ENCODE measurements at places on chromosomes 7 and 10.

DNA sequence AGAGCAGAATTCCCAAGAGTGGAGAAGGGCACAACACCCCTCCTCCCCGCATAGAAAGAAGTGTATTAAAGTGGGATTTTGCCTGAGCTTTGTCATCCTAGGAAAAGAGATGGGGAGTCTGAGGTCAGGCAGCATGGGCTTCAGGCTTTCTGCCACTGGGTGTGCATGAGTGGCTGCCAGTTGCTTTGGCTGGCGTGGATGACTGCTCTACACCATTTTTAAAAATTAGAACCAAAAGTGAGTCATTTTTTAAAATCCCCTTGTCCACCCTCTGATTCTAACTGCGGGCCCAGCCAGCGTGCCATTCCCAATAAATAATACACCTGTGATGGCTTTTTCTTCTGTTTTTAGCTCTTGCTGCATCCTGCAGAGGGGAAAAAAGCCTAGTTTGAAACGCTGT is 13.4 kb downstream of the SLC29A3 start:
- no peak overlapping the region for H3K4me3 ChIP-seq
- no peaks in the 10 kb centered on the region for H3K4me1 ChIP-seq
- DNase-seq, result no peak

DNA sequence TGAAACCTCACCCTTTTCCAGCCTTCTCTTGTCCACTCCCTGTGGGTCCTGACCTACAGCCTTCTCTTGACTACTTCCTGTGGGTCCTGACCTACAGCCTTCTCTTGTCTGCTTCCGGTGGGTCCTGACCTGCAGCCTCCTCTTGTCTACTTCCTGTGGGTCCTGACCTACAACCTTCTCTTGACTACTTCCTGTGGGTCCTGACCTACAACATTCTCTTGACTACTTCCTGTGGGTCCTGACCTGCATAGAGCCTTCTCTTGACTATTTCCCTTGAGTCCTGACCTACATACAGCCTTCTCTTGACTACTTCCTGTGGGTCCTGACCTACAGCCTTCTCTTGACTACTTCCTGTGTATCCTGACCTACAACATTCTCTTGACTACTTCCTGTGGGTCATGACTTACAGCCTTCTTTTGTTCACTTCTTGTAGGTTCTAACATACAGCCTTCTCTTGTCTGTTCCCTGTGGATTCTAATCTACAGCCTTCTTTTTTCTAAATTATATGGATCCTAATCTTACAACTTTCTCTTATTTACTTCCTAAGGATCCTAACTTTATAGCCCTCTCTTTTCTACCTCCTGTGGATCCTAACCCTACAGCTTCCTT is 36.5 kb downstream of the C10orf71 start:
- no peaks in the 10 kb centered on the region for H3K4me1 ChIP-seq
- no peak overlapping the region for H3K4me3 ChIP-seq
- H3K27me3 ChIP-seq, result no peaks in the 10 kb centered on the region
- no peaks in the 10 kb centered on the region for H3K36me3 ChIP-seq
- DNase-seq, result no peak

DNA sequence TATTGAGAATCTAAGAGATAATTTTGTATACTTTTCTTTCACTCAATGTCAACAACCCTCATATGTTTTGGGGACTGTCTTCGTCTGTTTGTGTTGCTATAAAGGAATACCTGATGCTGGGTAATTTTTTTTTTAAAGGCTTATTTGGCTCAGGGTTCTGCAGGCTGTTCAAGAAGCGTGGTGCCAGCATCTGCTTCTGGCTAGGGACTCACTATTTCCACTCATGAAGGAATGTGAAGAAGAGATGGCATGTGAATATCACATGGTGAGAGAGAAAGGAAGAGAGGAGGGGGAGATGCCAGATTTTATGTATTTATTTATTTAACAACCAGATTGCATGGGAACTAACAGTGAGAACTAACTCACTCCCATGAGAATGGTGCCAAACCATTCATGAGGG is 827.4 kb upstream of the PHF14 start:
- no peak overlapping the region for H3K27ac ChIP-seq
- H3K4me1 ChIP-seq, result no peaks in the 10 kb centered on the region
- H3K4me3 ChIP-seq, result no peak overlapping the region
- no peaks in the 10 kb centered on the region for H3K27me3 ChIP-seq
- DNase-seq, result no peak

- H3K27ac ChIP-seq, result no peak overlapping the region
- H3K27me3 ChIP-seq, result no peaks in the 10 kb centered on the region
- H3K36me3 ChIP-seq, result no peaks in the 10 kb centered on the region
- H3K4me1 ChIP-seq, result peaks cover 9% of the 10 kb centered on the region
- DNase-seq, result no peak
Observed at GRCh38 chr7:82049442-82049841, 279.6 kb upstream of the HGF start.

GRCh38 chr7:151209588-151209987 is 700 bp downstream of the H2BK1 start:
- no peaks in the 10 kb centered on the region for H3K27me3 ChIP-seq
- H3K4me1 ChIP-seq, result no peaks in the 10 kb centered on the region
- H3K36me3 ChIP-seq, result peaks cover 18% of the 10 kb centered on the region

DNA sequence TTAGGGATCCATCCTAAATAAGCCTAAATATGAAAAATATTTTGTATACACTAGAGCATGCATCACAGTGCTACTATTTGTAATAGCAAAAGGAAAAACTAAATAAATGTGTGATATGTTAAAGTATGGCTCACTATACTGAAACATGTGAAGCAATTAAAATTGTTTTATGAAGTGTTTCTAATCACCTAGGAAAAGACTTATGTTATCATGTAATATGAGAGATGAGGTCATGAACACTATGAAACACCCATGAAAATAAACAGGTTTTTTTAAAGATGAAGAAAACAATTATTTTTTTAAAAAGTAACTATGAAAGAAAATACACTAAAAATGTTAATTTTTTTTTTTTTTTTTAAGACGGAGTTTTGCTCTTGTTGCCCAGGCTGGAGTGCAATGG is 16.8 kb upstream of the ARHGAP12 start:
- no peak for DNase-seq
- no peaks in the 10 kb centered on the region for H3K27me3 ChIP-seq
- H3K4me1 ChIP-seq, result peaks cover 27% of the 10 kb centered on the region
- no peak overlapping the region for H3K27ac ChIP-seq
- no peak overlapping the region for H3K4me3 ChIP-seq

DNA sequence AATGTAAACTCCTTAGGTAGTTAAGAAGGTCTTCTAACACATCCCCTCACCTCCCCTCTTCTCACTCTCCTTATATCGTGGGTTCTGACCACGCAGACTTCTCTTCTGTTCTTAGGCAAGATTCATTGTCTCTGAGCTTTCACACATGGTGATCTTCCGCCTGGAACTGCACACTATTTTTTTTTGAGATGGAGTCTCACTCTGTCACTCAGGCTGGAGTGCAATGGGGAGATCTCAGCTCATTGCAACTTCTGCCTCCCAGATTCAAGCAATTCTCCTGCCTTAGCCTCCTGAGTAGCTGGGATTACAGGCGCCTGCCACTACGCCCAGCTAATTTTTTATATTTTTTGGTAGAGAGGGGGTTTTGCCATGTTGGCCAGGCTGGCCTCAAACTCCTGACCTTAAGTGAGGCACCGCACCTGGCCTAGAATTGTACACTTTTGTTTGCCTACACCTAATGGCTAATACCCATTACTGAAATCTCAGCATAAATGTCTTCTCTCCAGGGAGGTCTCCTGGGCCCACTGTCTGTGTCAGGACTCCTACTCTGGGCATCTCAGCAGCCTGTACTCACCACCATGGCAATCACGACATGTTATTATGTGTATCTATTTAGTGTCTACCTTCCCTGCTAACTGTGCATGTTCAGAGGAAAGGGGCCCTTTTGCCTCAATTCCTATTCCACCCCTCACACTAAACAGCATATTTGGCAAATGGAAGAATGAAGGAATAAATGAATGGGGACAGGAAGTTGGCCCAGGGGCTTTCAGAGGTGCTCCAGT is 646.3 kb upstream of the DPP6 start:
- no peak for DNase-seq
- H3K27me3 ChIP-seq, result no peaks in the 10 kb centered on the region
- no peaks in the 10 kb centered on the region for H3K36me3 ChIP-seq
- H3K27ac ChIP-seq, result no peak overlapping the region
- no peak overlapping the region for H3K4me3 ChIP-seq
- no peaks in the 10 kb centered on the region for H3K4me1 ChIP-seq

GRCh38 chr7:101832205-101832631 is 14.8 kb downstream of the CUX1 start:
- H3K27ac ChIP-seq, result no peak overlapping the region
- H3K36me3 ChIP-seq, result no peaks in the 10 kb centered on the region
- no peak for DNase-seq

- no peak overlapping the region for H3K4me3 ChIP-seq
- no peak for DNase-seq
- no peak overlapping the region for H3K27ac ChIP-seq
- H3K4me1 ChIP-seq, result no peaks in the 10 kb centered on the region
Observed at GRCh38 chr7:17640730-17641377, 299.4 kb downstream of the SNX13 start.

- H3K27ac ChIP-seq, result peak overlapping the region; percentile 71
- H3K36me3 ChIP-seq, result no peaks in the 10 kb centered on the region
- H3K4me1 ChIP-seq, result peaks cover 8% of the 10 kb centered on the region
- no peaks in the 10 kb centered on the region for H3K27me3 ChIP-seq
- DNase-seq, result no peak
- peak overlapping the region; percentile 91 for H3K4me3 ChIP-seq
Observed at GRCh38 chr7:97971120-97971989, 18.6 kb downstream of the OCM2 start.

- H3K36me3 ChIP-seq, result no peaks in the 10 kb centered on the region
- no peak overlapping the region for H3K4me3 ChIP-seq
- H3K27me3 ChIP-seq, result no peaks in the 10 kb centered on the region
- no peak for DNase-seq
- no peak overlapping the region for H3K27ac ChIP-seq
Observed at GRCh38 chr10:102554531-102554930, 50.8 kb downstream of the SUFU start.

DNA sequence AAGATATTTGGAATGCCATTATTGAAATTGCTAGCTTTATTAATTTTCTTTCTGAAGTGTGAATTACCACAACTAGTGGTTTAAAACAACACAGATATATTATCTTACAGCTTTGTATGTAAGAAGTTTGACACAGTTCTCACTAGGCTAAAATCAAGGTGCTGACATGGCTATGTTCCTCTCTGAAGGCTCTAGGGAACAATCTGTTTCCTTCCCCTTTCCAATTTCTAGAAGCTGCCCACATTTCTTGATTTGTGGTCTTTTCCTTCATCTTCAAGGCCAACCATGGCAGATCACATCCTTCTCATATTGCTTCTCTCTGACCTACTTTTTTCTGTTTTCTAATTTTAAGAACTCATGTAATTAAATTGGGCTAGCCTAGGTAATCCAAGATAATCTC is 43.3 kb upstream of the SLC26A3 start:
- no peaks in the 10 kb centered on the region for H3K36me3 ChIP-seq
- no peak overlapping the region for H3K27ac ChIP-seq
- H3K4me3 ChIP-seq, result no peak overlapping the region
- H3K27me3 ChIP-seq, result no peaks in the 10 kb centered on the region
- H3K4me1 ChIP-seq, result no peaks in the 10 kb centered on the region

GRCh38 chr7:73829505-73829904 is 1.3 kb upstream of the CLDN4 start:
- no peak for DNase-seq
- no peaks in the 10 kb centered on the region for H3K36me3 ChIP-seq
- H3K27me3 ChIP-seq, result no peaks in the 10 kb centered on the region

- no peak overlapping the region for H3K4me3 ChIP-seq
- H3K27me3 ChIP-seq, result no peaks in the 10 kb centered on the region
- DNase-seq, result no peak
- H3K4me1 ChIP-seq, result peaks cover 41% of the 10 kb centered on the region
Observed at GRCh38 chr7:121049028-121049791, 60.7 kb downstream of the CPED1 start.

DNA sequence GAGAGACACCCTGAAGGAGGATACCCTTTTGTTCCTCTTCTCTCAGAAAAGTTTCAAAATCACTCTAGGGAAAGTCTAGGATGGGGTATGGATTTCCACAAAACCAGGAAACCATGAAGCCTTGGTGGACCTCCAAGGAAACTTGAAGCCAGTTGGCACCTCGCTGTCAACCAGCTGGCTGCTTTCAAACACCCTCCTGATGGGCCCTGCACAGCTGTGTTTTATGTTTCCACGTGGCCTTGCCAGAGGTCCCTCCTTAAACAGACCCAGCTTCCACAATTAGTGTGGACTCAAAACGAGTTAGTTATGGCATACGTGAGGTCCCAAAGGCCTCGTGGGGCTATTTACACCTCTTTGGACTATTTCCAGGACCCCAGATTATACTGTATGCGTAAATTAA is 5.9 kb downstream of the PPP1R3A start:
- H3K27ac ChIP-seq, result no peak overlapping the region
- H3K4me3 ChIP-seq, result no peak overlapping the region
- no peaks in the 10 kb centered on the region for H3K36me3 ChIP-seq
- H3K4me1 ChIP-seq, result no peaks in the 10 kb centered on the region

- no peaks in the 10 kb centered on the region for H3K36me3 ChIP-seq
- DNase-seq, result no peak
- no peaks in the 10 kb centered on the region for H3K27me3 ChIP-seq
- H3K27ac ChIP-seq, result peak overlapping the region; percentile 74
- peak overlapping the region; percentile 84 for H3K4me3 ChIP-seq
- peaks cover 8% of the 10 kb centered on the region for H3K4me1 ChIP-seq
Observed at GRCh38 chr7:25180592-25180923, 47.7 kb downstream of the NPVF start.

- H3K36me3 ChIP-seq, result no peaks in the 10 kb centered on the region
- peak overlapping the region; percentile 55 for H3K4me3 ChIP-seq
- H3K27me3 ChIP-seq, result no peaks in the 10 kb centered on the region
- no peak overlapping the region for H3K27ac ChIP-seq
Observed at GRCh38 chr7:128266883-128267594, 26.0 kb downstream of the LEP start.

DNA sequence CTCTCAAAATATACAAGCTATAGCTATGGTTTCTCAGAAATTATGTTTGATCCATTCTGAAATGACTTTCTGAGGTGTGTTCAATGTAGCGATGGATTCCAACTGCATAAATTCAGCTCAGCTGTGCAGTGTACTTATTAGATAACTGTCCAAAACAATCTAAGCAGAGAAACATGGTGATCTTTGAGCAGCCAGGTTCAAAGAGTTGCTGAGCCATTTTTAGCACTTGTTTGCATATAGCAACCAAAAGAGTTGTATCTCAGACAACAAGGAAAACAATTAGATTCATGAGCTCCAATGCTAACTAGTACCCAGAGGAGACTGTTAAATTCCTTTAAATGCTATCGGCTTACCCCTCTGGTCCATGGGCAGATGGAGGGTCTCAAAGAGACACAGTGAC is 15.9 kb upstream of the KCNIP2 start:
- H3K27ac ChIP-seq, result no peak overlapping the region
- no peak overlapping the region for H3K4me3 ChIP-seq
- no peak for DNase-seq
- H3K4me1 ChIP-seq, result no peaks in the 10 kb centered on the region

DNA sequence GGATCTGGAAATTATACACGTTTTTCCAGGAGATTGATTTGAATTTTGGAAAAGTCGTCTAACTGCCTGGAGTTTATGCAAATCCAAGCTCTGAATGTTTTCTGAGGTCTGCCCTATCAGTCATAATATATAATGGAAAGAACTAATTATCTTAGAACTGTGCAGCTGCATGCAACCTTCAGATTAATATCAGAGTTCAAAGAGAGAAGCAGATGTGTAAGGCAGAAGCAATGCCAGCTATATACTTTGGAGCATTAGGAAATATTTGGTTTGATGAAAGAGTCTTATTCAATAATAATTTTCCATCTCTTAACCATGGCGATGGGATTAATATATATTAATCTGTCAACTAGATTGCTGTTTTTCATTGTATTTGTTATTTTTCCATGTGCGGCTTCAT is 500.9 kb downstream of the NEBL start:
- no peaks in the 10 kb centered on the region for H3K27me3 ChIP-seq
- H3K4me1 ChIP-seq, result no peaks in the 10 kb centered on the region
- no peak overlapping the region for H3K4me3 ChIP-seq

- H3K4me3 ChIP-seq, result no peak overlapping the region
- no peak overlapping the region for H3K27ac ChIP-seq
- no peaks in the 10 kb centered on the region for H3K4me1 ChIP-seq
- no peaks in the 10 kb centered on the region for H3K27me3 ChIP-seq
Observed at GRCh38 chr7:113268757-113269156, 150.4 kb upstream of the SMIM30 start.
